Muscle of leg (tissue), 16 donors: ENCODE measurements at places on chromosomes 1 and 21. TPM values are rescaled to one million over a fixed set of nuclear protein-coding genes. Genes with fewer than 3 reads are reported as not detected.

CYP2J2 gene
- 50.6 TPM for total RNA-seq

RNF223 gene
- 0.09 TPM for total RNA-seq

RHD gene
- total RNA-seq, result 0.35 TPM

ASTN1 gene
- total RNA-seq, result 7.8 TPM

TMPRSS15 gene
- 0.40 TPM for total RNA-seq

RGSL1 gene
- total RNA-seq, result not detected

HPDL gene
- total RNA-seq, result 2.6 TPM

TSTD1 gene
- total RNA-seq, result 28.8 TPM

OR2T2 gene
- total RNA-seq, result not detected

MIER1 gene
- 27.0 TPM for total RNA-seq

KRTAP15-1 gene
- not detected for total RNA-seq

MOV10 gene
- total RNA-seq, result 35.6 TPM

SPRR2G gene
- not detected for total RNA-seq

OR2L2 gene
- 0.04 TPM for total RNA-seq

MRPS6 gene
- total RNA-seq, result 15.5 TPM

OR6Y1 gene
- not detected for total RNA-seq

TNFSF18 gene
- 0.18 TPM for total RNA-seq

DNASE2B gene
- total RNA-seq, result 0.09 TPM

PLXNA2 gene
- total RNA-seq, result 17.8 TPM

SLC35F3 gene
- total RNA-seq, result 0.62 TPM

KIF14 gene
- 3.1 TPM for total RNA-seq

VANGL2 gene
- 2.3 TPM for total RNA-seq

FABP3 gene
- total RNA-seq, result 169 TPM

HMCN1 gene
- 11.6 TPM for total RNA-seq

LCE3E gene
- not detected for total RNA-seq

ANGPTL1 gene
- total RNA-seq, result 98.2 TPM

MMEL1 gene
- total RNA-seq, result 0.31 TPM

MTARC2 gene
- 7.0 TPM for total RNA-seq

A3GALT2 gene
- not detected for total RNA-seq

BARHL2 gene
- total RNA-seq, result not detected

TSPEAR gene
- total RNA-seq, result 0.04 TPM

CD5L gene
- not detected for total RNA-seq

FAM78B gene
- 1.2 TPM for total RNA-seq

SLC5A9 gene
- 0.04 TPM for total RNA-seq

PGLYRP4 gene
- not detected for total RNA-seq

RNF207 gene
- total RNA-seq, result 16.4 TPM

AQP10 gene
- total RNA-seq, result 0.04 TPM

AADACL4 gene
- 0.04 TPM for total RNA-seq

MSH4 gene
- total RNA-seq, result 0.44 TPM

ADPRS gene
- 28.5 TPM for total RNA-seq

KPRP gene
- not detected for total RNA-seq

MOB3C gene
- total RNA-seq, result 12.6 TPM

S100A7 gene
- total RNA-seq, result not detected

APCS gene
- total RNA-seq, result not detected

BMP8A gene
- total RNA-seq, result 0.40 TPM

UBASH3A gene
- total RNA-seq, result 0.04 TPM

CR2 gene
- 0.04 TPM for total RNA-seq

FLVCR1 gene
- total RNA-seq, result 8.4 TPM

POGK gene
- 15.9 TPM for total RNA-seq
